ENCODE measurements at places on chromosomes 1 and 21.

GRCh38 chr1:16903054-16903453 is 7.3 kb downstream of the RNU1-2 start:
- no peak for DNase-seq

DNA sequence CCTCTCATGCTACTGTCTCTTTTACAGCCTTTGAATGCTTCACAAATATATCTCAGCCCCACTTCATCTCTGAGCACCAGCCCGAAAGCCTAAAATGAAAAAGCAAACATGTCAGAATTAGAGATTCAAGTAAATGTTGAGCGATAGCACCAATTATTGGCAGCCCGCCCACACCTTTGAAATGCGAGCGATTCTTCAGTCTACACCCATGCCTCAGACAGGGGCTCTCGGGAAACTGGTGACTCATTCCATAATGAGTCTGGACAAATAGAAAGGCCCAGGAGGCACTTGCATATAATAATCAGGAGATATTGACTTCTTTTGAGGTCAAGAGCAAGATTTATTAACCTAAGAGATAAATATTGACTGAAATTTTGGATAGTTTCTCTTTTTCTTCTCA is 487.3 kb upstream of the PTBP2 start:
- DNase-seq: peak; percentile 76

DNA sequence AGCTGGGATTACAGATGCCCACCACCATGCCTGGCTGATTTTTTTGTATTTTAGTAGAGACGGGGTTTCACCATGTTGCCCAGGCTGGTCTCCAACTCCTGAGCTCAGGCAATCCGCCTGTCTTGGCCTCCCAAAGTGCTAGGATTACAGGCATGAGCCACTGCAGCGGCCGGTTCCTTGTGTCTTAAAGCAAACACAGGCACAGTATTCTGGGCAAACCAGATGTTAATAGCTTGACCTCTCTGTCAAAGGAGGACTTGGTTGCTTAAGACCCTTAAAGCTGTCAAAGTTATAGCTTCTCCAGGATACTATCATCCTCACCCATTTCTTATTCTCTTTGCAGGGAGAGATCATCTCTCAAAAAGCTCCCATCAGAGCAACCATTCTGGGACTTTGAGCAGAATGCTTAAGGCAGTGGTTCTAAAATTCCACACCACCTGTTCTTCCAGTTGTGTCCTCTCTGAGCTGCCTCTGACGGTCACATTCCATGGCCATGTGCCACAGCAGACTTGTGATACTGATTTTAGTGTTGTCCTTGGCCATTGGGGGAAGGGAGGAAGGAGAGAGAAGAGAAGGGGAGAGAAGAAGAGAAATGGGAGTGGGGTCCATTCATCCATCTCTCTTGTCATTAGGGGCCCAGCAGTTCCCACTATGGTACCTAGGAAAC is 81.8 kb downstream of the PBX1 start:
- DNase-seq: no peak

DNA sequence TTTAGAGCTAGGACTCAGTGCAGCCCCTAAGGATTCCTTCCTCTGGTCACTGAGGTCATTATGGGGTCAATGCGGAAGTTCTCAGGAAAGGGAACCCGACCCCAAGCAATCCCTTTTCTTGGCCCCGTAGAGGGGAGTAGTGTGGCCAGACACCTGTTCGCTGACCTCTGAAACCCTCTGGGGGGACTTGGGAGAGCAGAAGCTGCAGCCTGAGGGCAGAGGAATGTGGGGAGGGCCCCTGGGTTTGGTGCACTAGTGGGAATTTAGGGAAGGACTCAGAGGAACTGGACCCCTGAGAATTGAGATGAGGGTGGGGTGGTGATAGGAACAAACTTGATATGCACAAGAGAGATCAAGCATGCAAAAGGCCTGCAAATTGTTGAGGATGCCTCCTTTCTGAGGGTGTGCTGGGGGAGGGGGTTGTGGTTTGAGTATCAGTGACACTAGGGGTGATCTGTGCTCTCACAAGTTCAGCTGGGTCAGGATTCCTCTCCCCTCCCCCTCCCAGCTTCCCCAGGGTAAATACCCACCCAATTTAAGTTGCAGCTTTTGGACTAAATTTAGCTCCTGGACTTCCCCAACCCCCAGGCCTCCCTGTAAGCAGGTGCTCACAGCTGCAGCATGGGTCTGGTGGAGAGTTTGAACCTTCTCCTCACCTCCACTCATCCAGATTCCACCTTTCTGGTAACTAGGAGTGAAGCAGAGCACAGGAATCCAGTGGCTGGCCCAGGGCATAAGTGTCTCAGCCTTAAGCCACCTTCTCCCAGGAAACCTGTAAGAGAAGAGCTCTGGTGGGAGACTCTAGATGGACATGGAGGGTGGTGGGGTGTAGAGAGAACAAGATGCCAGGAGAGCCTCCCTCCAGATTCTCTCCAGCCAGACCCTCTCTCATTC is 13.5 kb downstream of the ADAMTSL4 start:
- peak; percentile 65 for DNase-seq

DNA sequence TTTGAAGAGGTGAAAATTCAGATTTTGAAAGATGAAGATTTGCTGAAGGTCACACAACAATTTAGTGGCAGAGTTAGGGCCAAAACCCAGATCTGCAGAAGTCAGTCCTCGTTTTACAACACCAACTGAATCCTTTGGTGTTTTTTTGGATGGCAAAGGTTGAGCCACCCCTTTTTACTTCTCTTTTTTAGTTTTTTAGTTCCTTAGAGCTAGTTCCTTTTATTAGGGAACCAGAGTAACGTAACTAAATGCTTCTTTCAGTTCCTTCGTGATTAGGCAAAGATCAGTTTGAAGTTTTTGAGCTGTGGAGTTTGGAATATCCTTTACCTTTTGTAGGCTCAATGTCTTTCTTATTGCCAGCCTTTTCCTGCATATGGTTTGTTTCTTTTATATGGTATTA is 67.9 kb upstream of the ARID1A start:
- no peak for DNase-seq

DNA sequence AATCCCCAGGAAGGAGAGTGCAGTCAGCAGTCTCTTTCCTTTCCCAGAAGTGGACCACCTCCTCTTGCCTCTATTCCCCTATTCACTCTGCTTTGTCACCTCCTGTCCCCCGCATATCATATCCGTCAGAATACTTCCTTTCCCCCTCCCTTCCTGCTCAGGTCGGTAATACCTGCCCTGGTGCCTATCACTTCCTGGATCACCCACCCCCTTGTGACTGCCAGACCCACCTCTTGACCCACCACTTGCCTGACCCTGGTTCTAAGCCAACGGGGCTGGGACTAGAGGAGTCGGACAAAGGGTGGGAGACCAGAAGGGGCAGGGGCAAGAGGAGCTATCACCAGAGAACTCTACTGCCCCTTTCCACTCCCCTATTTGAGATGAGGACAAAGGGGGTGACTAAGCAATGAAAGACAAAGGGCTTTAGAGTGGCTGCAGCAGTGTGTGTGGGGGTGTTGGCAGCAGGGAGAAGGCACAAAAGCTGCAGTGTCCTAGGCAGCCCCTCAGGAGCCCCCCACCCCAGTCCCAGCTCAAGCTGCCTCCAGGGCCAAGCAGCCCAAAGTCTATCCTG is 1.7 kb upstream of the ADAMTS4 start:
- no peak for DNase-seq

DNA sequence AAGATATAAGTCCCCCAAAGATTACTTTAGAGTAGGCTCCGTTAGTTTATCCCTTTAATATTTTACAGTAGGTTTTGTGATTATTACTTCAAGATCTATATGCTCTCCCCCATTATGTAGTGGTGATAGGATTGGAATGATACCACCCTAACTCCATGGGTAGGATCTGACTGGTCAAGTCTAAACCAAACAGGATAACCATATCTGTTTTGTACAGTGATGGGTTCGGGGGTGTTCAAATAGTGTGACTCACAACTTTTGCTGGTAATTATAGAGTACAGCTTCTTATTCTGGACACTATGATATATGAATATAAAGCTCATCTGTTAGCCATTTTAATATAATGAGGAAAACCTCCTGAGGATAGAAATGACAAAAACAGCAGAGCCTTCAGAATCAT is 85.8 kb upstream of the GFI1 start:
- no peak for DNase-seq

DNA sequence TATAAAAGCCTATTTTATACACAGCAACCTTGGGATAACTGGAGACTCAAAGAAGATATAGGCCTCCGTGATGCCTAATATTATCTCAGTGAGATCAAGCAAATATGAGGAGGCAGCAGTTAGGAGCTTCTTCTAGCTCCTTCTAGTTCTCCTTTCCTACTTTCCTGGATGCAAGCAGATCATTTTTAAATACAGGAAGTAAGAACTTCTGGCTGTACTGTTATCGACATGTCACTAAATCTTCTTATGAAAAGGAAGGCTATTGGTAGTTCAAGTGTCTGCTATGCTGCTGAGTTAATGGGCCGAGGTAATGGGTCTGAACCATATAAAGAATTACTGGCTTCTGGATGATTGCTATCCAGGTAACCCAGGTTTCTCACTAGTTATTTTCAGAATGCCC is 15.9 kb downstream of the HSPA13 start:
- DNase-seq: no peak

DNA sequence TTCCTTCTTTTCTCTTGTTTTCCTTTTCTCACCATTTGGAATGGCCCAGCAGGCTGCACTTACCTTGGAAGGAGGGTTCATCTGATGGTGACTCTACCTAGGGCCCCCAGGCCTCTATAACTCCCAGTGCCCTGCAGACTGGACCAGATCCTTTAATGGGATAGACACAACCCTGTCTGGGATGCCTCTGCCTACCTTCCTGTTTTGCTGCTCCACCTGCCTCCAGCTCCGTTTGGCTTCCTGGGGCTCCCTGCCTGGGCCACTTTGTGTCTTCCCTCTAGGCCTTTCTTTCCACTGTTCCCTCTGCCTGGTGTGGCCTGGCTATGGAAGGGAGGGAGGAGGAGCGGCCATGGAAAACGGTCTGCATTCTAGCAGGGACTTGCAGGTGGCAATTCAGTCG is 7.5 kb downstream of the PCSK9 start:
- DNase-seq: no peak

DNA sequence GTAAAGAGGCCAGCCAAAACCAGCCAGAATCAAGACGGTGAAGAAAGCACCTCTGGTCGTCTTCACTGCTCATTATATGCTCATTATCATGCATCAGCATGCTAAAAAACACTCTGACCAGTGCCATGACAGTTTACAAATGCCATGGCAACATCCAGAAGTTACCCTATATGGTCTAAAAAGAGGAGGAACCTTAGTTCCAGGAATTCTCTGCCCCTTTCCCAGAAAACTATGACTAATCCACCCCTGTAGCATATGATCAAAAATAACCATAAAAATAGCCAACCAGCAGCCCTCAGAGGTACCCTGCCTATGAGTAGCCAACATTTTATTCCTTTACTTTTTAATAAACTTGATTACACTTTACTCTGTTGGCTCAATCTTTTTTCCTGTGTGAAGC is 34.2 kb upstream of the PBX1 start:
- peak; percentile 27 for DNase-seq

DNA sequence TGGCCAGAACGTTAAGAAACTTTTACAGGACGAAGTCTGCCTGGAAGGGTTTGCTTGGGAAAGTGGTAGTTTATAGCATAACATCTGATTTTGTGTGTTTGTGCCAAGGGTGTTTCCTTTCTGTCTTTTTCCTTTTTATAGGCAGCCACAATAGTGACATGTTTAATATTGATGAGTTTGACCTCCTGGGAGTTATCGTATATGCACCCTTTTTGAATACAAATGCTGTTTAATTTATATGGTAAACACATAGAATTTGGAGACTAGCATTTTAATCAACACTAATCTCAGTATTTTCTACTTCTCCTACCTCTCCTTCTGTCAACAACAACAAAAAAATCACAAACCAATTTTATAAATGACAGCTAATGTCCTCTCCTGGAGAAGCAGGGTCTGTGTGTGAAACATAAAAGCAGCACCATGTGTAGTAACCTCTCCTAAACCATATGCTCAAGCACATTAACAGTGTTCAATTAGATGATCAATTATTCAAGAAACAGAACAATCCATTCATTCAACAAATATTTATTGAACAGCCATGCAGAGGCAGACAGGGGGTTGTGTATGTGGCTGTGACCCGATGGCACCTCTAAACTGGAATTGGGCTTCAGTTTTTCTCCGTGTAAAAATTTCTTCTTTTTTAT is 604 bp upstream of the FMN2 start:
- DNase-seq: no peak

DNA sequence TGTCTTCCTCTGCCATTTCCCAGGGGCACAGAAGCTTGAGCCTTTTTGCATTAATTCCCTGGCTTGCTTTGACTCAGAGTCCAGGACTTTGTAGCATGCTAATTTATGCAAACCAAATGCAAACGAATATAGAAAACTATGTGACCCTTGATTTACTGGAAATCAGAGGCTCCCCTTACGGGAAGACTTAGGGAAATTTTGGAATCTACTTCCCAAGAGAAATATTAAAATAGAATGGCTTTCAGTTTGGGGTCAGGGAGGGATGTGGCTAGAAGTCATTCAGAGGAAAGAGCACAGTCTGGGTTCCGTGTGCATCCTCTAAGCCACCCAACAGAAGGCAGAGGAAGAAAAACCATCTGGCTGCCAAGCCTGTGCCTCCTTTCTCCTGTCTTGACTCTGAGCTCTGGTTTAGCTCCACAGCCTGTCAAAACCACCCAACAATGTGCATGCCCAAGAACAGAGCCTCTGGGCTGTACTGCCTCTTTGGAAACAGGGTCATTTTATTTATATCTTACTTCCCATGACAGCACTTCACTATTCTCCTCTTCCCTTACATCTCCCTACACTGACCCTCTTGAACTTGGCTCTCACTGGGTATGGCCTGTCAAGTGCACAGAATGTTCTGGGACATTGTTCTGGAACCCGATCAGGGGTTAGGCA is 30.1 kb downstream of the ATF3 start:
- no peak for DNase-seq

DNA sequence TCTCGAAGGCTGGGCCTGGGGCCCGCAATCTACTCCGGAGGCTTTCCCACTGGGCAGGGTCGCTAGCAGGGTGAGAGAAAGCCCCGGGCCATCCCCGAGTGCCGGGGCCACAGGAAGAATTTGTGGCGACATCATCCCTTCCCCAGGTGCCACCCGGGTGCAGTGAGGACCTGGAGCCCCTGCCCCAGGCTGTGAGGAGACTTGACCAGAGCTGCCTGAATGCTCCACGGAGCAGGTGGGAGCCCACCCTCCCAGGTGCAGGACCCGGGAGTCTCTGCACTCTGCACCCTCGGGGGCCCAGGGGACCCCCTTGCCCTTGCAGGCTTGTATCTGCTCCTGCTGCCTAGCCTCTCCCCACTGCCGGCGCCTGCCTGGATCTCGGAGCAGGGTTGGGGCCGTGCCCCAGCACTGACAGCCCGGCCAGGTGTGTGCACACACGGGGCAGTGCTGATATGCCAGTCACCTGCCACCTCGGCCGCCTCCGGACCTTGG is 67.5 kb upstream of the RGS7 start:
- no peak for DNase-seq

- DNase-seq: no peak
Observed at GRCh38 chr21:31756787-31757186, 24.9 kb upstream of the SCAF4 start.

GRCh38 chr1:230267338-230268065 is 158.6 kb downstream of the PGBD5 start:
- no peak for DNase-seq

- no peak for DNase-seq
Observed at GRCh38 chr1:207649865-207650580, 5.1 kb downstream of the CR1L start.
